ENCODE measurements at places on chromosomes 1 and 21.

GRCh38 chr1:192901500-192901899 is 92.7 kb downstream of the RGS2 start:
- DNase-seq, result no peak

GRCh38 chr1:12197483-12197880 is 30.7 kb downstream of the TNFRSF1B start:
- DNase-seq, result no peak

DNA sequence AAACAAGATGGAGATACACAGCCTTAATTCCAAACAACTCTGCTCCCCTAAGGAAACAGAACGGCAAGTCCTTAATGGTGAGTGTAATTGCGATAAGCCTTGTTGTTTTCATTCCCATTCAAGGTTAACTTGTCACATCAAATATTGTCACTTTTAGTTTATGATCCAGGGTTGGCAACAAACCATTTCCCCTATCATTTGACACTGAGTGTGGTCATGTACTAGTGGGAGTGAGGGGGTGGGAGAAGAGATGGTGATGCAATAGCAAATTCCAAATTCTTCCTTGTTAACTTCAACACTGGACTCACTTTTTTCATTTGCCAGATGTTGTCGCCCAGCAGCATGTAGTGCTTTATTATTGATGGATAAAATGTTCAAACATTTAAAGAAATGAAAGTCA is 140.4 kb downstream of the ZNF326 start:
- no peak for DNase-seq

- DNase-seq, result peak; percentile 58
Observed at GRCh38 chr21:45130324-45130774, 56.0 kb downstream of the ADARB1 start.

GRCh38 chr1:208182880-208183645 is 61.1 kb downstream of the PLXNA2 start:
- DNase-seq, result no peak

DNA sequence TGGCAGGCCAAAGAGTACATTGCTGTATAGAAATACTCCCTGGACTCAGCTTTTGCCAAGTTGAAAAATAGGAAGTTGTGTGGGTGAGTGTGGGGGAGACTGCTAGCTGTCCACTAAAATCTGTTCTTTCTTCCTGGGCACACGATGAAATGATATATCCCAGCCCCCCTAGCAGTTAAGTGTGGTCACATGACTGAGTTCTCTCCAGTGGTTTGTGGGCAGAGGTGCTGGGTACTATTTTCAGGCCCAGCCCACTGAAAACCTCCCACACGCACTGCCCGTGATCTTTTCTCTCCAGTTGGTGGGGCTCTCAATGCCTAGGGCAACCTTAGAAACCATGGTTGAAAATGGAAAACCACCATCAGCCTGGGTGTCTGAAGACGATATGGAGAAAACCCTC is 119.7 kb upstream of the LMO4 start:
- DNase-seq, result no peak

DNA sequence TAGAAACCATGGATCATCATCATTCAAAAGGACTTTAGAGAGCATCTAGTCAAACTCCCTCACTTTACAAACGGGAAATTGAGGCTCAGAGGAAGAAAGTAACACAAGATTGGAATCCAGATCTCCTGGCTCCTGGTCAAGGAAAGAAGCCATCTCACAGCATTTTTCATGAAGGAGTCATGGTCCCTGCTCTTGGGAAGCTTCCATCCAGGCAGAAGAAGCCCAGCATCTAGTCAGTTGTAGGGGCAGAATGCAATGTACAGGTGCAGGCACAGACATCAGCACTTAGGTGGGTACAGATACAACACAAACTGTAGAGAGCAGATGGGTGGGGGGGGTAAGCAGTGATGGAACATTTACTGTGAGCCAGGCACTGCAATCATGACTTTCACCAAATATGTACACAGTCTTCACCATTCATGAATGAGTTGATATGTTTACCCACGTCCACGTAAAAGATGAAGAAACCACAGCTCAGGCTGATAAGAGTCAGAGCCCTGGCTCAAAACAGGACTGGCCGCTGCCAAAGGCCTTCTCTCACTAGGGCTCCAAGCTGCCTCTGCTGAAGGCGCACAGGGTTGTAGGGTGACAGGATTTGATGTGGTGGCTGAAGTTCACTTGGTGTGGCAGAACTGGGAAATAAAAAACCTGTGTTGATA is 44.0 kb downstream of the OPTC start:
- DNase-seq, result no peak

DNA sequence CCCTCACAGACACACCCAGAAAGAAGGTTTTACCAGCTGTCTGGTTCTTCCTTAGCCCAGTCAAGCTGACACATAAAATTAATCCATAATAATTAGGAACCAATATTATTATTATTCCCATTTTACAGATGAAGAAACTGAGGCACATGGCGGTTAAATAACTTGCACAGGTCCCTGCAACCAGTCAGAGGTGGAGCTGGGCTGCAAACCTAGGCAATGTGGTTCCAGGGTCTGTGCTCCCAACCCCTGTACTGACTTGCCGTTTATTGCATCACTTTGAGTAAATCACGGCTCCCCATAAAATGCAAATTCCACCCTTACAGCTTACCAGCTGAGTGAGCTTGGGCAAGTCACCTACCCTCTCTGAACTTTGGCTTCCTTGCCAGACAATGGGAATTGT is 179.2 kb upstream of the POU3F1 start:
- no peak for DNase-seq
